ENCODE measurements at places on chromosomes 12 and 14. TPM values are rescaled to one million over a fixed set of nuclear protein-coding genes. Genes with fewer than 3 reads are reported as not detected.

PUS7L gene
- total RNA-seq: 4.5 TPM

COL2A1 gene
- total RNA-seq: not detected

KRT3 gene
- not detected for total RNA-seq

CBLN3 gene
- total RNA-seq: 4.9 TPM

DNA sequence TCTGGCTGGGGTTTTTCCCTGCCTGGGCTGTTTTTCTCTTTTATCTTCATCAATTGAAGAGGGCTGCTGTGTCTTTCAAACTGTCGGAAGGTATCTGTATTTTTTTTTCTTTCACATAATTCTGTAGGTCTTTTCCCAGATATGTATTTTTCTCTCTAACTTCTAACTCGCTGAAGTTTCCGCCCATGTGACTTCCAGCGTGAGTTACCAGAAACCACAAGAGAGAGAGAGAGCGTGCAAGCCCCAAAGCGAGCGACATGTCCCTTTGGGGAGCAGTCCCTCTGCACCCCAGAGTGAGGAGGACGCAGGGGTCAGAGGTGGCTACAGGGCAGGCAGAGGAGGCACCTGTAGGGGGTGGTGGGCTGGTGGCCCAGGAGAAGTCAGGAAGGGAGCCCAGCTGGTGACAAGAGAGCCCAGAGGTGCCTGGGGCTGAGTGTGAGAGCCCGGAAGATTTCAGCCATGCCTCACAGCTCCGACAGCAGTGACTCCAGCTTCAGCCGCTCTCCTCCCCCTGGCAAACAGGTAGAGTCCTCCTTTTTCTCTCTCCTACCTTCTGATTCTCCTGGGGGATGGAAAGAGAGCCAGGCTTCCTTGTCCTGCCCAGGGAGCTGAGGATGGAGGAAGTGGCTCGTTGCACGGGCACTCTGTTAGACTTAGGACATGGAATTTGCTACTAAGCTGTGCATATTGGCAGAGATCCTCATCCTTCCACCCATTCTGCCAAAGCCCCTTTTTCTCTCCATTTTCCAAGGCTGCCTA lies at the start of gene BATF:
Gene BATF (plus strand): TSS at position 246 of the 759 bp plus-strand sequence. CDS start 214 bp downstream, at position 460.
- no peak for DNase-seq
- H3K36me3 ChIP-seq: no peaks in the 10 kb centered on the region
- peak within 1 kb of the TSS; percentile 42 for H3K27ac ChIP-seq
- no peaks in the 10 kb centered on the region for H3K27me3 ChIP-seq

DNA sequence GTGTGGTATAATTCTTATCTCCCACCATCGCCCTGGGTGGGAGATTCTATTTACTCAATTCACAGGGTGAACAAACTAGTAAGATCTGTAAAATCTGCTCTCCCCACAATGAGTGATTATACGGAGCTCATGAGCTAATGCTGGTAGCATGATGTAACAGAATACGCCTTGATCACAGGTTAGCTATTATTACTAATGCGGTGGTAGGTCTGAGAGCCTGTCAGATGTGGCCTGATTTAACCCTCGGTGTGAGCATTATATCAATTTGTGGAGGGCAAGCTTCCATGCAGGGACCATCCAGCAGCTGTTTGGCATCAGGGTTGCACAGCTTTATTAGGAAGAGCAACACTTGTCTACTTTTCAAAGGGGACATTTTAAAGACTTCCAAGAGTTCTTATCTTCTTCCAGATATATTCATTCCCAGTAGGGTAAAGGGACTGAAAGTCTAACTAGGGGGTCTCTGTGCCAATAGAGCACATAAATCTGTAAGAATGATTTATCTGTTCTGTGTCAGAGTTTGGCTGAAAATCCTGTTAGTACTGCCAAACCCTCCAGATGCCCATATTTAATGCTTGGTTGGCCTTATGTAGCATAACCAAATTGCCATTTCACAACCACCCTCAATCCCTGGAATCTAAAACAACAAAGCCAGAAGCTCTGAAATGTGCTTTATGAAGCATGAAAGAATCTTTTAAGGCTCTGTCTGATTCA lies 18.7 kb downstream of the TSHR start:
- no peaks in the 10 kb centered on the region for H3K4me1 ChIP-seq
- no peak for DNase-seq
- peaks cover 5% of the 10 kb centered on the region for H3K27me3 ChIP-seq
- no peak overlapping the region for H3K27ac ChIP-seq
- H3K4me3 ChIP-seq: no peak overlapping the region
- H3K36me3 ChIP-seq: no peaks in the 10 kb centered on the region

DNA sequence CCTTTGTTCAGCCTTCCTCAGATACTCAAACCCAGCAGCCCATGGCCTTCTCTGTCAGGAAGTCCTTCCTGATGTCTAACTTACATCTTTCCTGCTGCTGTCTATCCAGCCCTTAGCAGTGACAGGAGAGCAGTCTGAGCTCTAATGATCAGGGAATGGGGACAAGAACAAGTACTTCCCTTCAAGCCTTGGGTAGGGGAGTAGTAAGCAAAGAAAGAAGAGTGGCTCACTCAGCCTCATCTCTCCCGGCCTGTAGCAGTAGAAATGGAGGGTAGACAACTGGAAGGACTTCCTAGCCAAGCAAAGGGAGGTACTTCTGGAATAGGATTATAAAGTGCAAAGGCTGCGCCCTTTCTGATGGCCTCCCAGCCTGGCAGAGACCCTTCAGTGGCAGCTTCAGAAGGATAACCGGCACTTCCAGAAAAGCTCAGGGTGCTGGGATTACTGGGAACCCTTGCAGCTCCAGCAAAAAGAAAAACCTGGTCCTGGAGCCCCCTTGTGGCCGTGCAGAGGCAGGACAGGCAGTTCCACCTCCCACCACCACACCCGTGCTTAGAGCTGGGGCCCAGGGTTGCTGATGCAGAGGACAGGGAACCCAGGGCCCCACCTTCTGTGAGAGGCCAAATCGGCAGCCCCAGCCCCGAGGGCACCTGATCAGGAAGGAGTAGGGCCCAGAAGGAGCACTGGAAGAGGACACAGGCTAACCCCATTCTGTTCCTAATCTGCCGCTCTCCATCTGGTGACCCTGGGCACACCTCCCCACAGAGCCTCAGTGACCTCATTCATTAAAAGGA lies 12.4 kb upstream of the SMUG1 start:
- H3K4me3 ChIP-seq: no peak overlapping the region
- H3K27ac ChIP-seq: no peak overlapping the region
- peak; percentile 79 for DNase-seq
- peaks cover 67% of the 10 kb centered on the region for H3K27me3 ChIP-seq

- H3K27me3 ChIP-seq: no peaks in the 10 kb centered on the region
- H3K36me3 ChIP-seq: no peaks in the 10 kb centered on the region
- H3K27ac ChIP-seq: no peak overlapping the region
- no peak for DNase-seq
These were observed 20.1 kb downstream of the MORN3 start for GRCh38 chr12:121649322-121649721.

DNA sequence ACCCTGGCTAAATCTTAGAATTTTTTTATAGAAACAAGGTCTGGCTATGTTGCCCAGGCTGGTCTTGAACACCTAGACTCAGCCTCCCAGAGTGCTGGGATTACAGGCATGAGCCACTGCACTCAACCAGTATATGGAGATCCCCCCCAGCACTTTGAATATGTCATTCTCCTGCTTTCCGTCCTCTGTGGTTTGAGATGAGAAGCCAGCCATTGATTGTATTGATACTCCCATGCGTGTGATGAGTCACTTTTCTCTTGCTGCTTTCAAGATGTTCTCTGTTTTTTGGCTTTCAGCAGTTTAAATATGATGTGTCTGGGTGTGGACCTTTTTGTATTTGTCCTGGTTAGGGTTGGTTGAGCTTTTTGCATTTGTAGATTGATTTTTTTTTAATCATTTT lies 75.2 kb upstream of the DNM1L start:
- peak overlapping the region; percentile 21 for H3K27ac ChIP-seq
- peaks cover 62% of the 10 kb centered on the region for H3K36me3 ChIP-seq

DNA sequence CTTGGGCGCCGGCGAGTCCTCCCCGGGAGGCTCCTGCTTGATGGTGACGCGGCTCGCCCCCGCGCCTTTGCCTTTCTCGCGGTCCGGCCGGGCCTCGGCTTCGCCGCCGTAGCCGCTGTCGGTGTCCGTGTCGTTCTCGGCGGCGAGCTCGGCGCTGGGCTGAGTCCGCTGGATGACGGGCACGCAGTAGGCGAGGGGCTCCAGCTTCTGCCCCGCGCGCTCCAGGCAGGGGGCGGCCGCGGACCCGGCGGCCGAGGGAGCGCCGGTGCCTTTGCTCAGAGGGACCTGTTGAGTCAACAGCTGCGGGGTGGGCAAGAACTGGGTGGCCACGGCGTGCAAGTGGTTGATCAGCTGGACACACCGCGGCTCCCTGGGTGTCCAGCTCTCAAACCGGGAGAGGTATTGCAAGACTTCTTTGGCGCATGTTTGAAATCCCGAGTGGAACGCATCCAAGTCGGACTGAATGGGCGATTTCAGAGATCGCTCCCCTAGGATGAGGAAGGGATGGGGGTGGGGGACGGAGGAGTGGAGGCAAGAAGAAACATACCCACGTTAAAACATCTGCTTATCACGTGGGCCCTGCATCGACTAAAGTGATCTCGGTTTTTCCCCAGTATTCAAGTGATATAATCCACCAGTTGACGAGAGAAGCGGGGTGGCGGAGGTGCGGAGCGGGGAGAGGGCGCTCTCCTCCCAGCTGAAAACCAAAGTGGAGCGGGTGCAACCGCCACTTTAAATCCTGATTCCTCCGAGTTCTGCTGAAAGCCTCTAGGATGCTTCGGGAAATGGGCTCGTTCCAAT lies 2.0 kb downstream of the BHLHE41 start:
- DNase-seq: peak; percentile 70
- peaks cover 38% of the 10 kb centered on the region for H3K4me1 ChIP-seq
- peak overlapping the region; percentile 68 for H3K4me3 ChIP-seq
- H3K27me3 ChIP-seq: no peaks in the 10 kb centered on the region
- no peaks in the 10 kb centered on the region for H3K36me3 ChIP-seq
- H3K27ac ChIP-seq: peak overlapping the region; percentile 45

DNA sequence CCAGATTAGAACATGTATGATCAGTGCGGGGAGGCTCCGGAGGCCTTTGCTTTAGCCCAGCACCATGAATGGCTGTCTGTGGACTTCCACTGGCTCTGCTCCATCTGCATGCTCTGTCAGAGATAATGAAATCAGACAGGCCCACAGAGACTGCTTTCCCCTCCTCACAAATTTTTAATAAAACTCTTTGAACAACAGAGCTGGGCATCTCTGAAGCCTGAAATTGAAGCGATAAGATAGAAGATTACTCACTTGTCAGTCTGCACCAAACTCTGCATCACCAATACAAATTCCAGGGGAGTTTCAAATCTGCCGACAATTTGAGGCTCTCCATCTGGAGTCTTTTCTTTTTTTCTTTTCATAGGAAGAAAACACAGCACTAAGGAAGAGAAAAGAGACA lies 110.0 kb downstream of the DYRK2 start:
- H3K27ac ChIP-seq: no peak overlapping the region
- H3K36me3 ChIP-seq: no peaks in the 10 kb centered on the region
- peaks cover under 1% of the 10 kb centered on the region for H3K4me1 ChIP-seq
- H3K27me3 ChIP-seq: no peaks in the 10 kb centered on the region

GRCh38 chr14:73731111-73731510 lies 16.9 kb upstream of the PNMA1 start:
- H3K4me3 ChIP-seq: no peak overlapping the region
- no peak overlapping the region for H3K27ac ChIP-seq
- DNase-seq: no peak
- H3K36me3 ChIP-seq: peaks cover 20% of the 10 kb centered on the region

- no peak for DNase-seq
- no peak overlapping the region for H3K27ac ChIP-seq
- H3K4me1 ChIP-seq: no peaks in the 10 kb centered on the region
- H3K36me3 ChIP-seq: no peaks in the 10 kb centered on the region
These were observed 394.2 kb downstream of the SOX5 start for GRCh38 chr12:23555180-23555824.

- no peak for DNase-seq
- H3K36me3 ChIP-seq: no peaks in the 10 kb centered on the region
- no peak overlapping the region for H3K4me3 ChIP-seq
- no peak overlapping the region for H3K27ac ChIP-seq
These were observed 47.8 kb upstream of the KIF21A start for GRCh38 chr12:39490500-39491282.

DNA sequence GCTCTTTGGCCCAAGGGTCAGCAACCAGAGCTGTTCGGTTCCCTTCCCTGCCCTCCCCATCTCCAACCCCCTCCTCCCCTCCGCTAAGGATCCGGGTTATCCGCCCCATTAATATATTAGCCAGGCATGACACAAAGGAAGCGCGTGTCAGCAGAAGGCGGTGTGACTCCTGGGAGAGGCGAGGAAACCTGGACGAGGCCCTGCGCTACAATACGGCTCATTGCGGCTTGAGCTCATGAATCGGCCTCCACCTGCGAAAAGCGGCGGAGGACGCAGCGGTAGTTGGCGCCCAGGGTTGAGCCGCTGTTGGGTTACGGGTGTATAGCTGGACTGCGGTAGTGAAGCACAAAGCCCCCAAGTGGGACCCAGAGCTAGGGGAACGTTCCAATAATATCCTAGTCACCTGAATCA lies 9.9 kb downstream of the FOXA1 start:
- peaks cover 70% of the 10 kb centered on the region for H3K27me3 ChIP-seq
- H3K27ac ChIP-seq: no peak overlapping the region
- no peaks in the 10 kb centered on the region for H3K36me3 ChIP-seq

GRCh38 chr14:105045710-105046326 lies 19.4 kb downstream of the GPR132 start:
- no peaks in the 10 kb centered on the region for H3K4me1 ChIP-seq
- H3K36me3 ChIP-seq: no peaks in the 10 kb centered on the region
- H3K4me3 ChIP-seq: no peak overlapping the region
- peak; percentile 90 for DNase-seq

DNA sequence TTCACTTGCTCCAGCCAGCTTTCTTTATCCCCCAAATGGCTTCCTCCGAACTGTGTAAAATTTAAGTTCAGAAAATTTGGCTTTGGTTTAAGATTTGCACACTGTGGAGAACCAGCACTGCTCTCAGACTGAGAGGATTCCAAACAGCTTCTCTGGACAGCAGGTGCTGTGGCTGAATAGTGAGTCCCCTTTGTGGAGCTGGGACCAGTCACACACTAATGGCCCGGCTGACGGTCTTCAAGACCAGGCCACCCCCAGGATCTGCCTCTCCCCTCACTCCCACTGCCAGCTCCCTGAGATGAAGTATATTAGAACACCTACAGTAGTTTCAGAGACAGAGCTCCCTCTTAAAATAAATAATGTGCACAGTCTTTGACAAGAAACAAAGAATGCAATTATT lies 267.3 kb downstream of the BCAT1 start:
- H3K4me1 ChIP-seq: no peaks in the 10 kb centered on the region
- DNase-seq: no peak
- H3K27ac ChIP-seq: no peak overlapping the region
- H3K27me3 ChIP-seq: no peaks in the 10 kb centered on the region
- no peaks in the 10 kb centered on the region for H3K36me3 ChIP-seq
- H3K4me3 ChIP-seq: no peak overlapping the region

DNA sequence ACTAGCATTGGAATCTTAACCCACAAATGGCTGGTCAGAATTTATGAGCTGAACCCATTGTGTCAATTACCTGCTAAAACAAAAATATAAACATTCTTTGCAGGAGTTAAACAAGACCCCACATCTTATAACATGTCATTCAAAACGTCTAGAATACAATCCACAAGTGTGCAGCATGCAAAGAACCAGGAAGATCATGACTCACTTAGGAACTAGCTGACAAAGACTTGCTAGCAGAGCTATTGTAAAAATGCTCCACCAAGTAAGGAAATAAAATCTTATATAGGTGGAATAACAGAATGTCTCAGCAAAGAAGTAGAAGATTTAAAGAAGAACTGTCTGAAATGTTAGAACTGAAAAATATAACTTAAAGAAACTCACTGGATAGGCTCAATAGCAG lies 26.5 kb upstream of the POC1B start:
- no peak overlapping the region for H3K4me3 ChIP-seq
- no peaks in the 10 kb centered on the region for H3K36me3 ChIP-seq
- no peak overlapping the region for H3K27ac ChIP-seq
- DNase-seq: no peak
- no peaks in the 10 kb centered on the region for H3K27me3 ChIP-seq

All from heart left ventricle (tissue), 16 donors.